ENCODE measurements at places on chromosomes 3 and 15.

- no peak for DNase-seq
Observed at GRCh38 chr15:93286446-93286845, 197.4 kb upstream of the RGMA start.

DNA sequence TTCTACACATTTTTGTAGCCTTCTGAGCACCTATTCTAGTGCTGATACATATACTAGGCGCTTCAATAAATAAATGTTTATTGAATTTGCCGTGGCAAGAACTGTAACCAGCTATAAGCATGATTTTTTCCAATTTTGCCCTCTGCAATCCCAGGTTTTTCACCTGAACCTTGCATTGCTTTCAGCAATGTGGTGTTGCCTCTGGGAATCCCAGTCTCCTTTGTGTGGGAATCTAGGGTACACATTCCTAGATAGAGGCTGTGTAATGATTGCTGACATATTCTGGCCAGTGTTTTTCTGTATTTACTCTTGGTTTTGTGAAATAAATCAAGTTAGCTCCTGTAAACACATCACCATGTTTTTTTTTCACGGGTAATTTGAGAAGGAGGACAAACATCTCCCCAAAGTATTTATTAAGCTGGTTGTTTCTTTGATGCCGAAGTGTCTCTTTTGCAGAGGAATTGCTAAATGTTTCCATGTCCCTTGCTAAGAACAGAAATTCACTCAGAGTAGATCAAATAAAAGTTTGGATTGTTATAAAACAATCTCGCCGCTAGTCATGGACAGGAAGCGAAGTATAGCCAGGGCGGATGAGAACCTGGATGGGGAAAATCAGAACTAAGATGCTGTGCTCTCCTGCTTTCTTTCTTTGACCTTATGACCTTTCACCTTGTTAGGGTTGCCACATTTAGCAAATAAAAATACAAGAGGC, 1.2 kb downstream of the CFAP91 start:
- DNase-seq, result no peak

DNA sequence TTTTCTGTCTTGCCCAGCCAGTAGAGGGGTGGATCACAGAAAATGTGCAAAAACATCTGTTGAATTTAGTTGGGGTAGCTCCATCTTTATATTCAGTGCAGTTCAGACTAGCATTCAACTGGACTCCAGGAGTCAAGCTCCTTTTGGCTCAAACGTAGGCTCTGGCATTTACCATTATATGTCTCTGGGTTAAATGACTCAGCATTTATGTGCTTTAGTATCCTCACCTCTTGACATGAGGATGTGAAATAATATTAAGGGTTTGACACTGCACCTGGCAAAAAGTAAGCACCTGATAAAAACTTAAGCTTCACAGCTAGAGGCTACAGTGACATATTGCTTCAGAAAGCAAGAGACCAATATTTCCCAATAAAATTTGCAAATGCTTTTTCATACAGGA, 14.8 kb downstream of the PRC1 start:
- no peak for DNase-seq

DNA sequence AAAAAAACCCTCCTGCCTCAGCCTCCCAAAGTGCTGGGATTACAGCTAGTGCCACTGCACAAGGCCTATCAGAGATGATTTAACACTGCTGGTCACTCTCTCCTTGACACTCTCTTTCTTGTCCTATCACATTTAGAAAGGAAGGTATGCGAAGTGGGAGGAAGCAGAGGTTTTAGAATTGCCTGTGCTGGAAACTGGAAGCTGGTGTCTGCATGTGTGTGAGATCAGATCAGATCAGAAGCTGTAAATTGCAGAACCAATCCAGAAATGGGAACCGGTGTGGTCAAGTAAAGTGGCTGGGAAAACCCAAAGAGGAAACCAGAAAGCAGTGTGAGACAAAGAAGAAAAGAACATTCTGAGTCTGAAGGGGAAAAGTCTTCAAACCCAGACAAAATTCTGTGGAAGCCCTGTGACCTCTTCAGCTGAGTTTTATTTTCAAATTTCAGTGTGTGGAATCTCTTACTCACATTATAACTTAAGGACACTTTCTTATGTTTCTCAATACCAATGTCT, 2.8 kb downstream of the EFHB start:
- DNase-seq, result peak; percentile 41

GRCh38 chr3:167973046-167973445, 122.7 kb downstream of the GOLIM4 start:
- no peak for DNase-seq

- no peak for DNase-seq
Observed at GRCh38 chr3:4398120-4398940, 68.7 kb downstream of the SUMF1 start.

- no peak for DNase-seq
Observed at GRCh38 chr3:175713268-175713667, 854.1 kb downstream of the NAALADL2 start.

DNA sequence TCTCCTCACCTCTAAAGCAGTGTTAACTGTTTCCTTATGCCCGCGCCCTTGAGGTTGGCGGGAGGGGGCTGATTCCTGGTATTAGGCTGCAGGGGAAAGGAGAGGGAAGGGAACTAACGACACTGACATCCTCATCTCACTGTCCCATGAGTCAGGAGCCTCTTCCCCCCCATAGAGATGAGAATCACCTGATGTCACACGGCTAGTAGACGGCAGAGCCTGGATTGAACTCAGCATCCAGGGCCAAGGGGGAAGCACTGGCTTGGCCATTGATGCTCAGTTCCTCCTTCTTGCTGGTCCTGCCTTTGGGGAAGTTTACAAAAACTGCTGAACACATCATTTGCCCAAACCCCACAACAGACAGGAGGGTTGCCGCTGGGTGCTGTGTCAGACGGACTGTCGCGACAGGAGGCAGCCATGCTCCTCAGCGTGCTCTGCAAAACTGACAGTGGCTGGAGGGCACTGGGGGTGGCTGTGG, 38.5 kb downstream of the IDH2 start:
- peak; percentile 60 for DNase-seq

GRCh38 chr15:43988900-43989299, 162.1 kb downstream of the WDR76 start:
- DNase-seq, result no peak

GRCh38 chr15:23422099-23422945, 24.7 kb downstream of the GOLGA6L2 start:
- DNase-seq, result no peak

DNA sequence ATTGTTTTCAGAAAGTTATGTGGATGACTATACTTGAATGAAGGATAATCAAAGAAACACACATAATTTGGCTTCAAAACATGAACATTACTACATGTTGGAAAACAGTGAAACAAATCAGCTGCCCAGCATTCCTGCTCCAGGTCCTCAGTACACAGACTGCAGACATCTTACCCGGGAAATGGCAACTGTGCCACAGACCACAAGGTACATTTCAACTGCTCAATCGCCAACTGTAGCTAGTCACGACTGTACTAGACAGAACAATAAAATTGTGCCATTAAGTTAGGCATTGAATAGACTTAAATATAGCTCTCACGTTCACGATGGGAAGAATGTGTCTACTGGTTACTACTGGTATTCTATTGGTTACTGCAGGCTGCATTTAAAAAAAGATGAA, 5.0 kb downstream of the NAA50 start:
- DNase-seq, result no peak

- DNase-seq, result no peak
Observed at GRCh38 chr15:98730860-98731711, 82.7 kb downstream of the IGF1R start.

GRCh38 chr3:139121513-139122220, 77.0 kb upstream of the PRR23C start:
- no peak for DNase-seq

- DNase-seq, result no peak
Observed at GRCh38 chr3:171213178-171213577, 186.7 kb upstream of the SLC2A2 start.

GRCh38 chr3:189563853-189564563, 67.2 kb upstream of the TP63 start:
- DNase-seq, result no peak

GRCh38 chr3:5226783-5227182, 39.3 kb downstream of the EDEM1 start:
- DNase-seq, result no peak

DNA sequence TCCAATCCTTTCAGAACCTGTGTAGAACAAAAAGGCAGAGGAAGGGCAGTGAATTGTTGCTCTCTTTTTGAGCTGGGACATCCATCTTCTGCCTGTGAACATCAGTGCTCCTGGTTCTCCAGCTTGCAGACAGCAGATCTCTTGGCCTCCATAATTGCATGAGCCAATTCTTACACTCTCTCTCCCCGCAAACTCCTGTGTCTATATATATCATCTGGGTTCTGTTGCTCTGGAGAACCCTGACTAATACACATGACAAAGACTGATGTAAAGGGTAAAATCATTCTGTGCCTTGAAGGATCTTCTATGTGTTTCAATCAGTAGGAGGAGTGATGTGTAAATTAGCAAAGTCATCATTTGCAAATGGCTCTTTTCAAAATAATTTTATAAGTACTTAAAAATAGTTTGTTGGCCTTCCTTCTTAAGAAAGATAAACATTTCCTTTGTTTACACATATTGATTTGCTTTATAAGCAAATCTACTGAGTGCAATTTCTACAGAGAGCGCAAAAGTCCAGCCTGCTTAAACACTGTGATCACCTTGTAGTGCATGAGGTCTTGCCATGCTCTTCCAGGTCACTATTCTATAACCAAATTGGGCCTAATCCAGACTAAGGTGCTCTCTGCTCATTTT, 154.9 kb upstream of the ANKRD28 start:
- no peak for DNase-seq

GRCh38 chr15:90188914-90189748, 12.0 kb upstream of the SEMA4B start:
- no peak for DNase-seq

GRCh38 chr3:143482106-143483088, 362.8 kb downstream of the CHST2 start:
- no peak for DNase-seq

DNA sequence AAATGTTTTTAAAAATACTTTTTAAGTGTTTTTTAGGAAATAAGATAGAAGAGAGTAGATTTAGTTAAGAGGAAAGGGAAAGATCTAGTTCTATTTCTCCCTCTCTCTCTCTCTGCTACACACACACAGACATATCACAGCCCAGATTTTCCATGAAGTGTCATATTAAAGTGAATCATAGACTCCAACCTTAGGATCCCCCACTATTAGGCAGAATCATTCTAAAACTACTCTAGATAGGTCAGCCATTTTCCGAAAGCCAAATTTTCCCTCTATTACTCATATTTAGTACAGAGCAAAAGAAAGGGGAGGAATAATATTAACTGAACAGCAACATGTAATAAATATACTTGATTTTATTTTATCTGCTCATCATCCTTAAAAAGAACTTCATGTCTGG, 45.1 kb upstream of the RSL24D1 start:
- DNase-seq, result no peak

DNA sequence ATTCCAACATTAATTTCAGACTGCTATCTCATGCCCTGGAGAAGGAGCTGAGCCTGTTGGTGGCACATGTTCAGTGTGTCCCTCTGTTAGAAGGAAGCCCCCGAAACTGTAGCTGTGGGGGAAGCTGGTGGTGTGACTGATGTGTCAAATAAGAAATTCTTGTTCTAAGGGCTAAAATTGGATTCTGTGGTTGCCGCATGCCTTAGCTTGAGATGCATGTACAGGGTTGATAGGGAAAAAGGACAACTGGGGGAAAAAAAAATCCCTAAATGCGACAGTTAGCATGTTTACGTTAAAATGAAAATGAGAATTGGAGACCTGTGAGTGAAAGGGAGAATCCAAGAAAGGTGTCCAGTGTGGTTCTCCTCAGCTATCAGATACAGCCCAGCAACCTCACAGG, 58.6 kb downstream of the MED12L start:
- DNase-seq, result no peak

GRCh38 chr3:24166515-24166914, 221.4 kb downstream of the NR1D2 start:
- DNase-seq, result no peak

- no peak for DNase-seq
Observed at GRCh38 chr3:127475975-127476705, 114.4 kb downstream of the TPRA1 start.

DNA sequence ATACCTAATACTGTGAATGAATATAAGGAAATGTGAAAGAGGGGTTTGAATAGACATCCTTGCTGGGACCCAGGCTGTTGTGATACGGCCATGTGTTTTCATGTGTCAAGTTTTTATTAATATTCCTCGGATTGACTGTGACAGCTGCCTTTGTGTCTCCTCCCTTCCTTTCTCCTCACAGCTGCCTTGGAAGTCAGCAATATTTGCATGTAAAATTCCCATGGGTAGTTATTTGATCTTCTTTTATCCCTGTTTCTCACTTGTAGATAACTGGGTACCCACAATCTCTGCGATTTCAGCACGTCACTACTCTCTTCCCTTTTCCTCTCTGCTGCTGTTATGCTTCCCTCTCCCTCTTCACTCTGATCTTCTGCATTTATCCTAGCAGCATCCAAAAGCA, 9.4 kb downstream of the GPR156 start:
- no peak for DNase-seq

DNA sequence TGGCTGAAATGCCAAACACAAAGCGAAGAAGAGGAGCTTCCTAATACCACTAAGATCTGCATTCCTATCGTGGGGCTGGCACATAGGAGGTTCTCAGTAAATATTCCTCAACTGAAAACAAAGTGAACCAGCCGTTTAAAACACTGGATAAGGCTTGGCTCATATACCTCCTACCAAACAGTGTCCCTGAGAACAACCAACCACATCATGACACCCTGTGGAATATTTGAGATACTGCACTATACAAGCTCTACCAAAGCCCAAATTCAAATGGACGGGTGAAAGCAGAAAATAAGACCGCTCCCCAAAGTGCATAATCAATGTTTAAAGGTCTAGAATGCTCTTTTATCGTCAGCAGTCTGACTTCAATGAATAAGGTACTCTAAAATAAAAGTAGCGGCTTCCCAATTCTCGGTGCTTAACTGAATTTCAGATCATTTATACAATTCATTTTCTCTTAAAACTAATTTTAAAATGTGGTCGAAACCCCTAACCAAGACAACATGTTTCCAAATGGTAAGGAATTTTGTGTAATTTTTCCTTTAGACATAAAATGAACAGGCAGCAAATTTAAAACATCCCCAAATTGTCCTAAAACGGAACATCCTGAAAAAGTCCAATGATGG, 425.8 kb downstream of the ERC2 start:
- DNase-seq, result no peak

- DNase-seq, result no peak
Observed at GRCh38 chr3:66620296-66620695, 119.5 kb upstream of the LRIG1 start.

GRCh38 chr3:57335283-57335938, 42.9 kb upstream of the ASB14 start:
- DNase-seq, result no peak

DNA sequence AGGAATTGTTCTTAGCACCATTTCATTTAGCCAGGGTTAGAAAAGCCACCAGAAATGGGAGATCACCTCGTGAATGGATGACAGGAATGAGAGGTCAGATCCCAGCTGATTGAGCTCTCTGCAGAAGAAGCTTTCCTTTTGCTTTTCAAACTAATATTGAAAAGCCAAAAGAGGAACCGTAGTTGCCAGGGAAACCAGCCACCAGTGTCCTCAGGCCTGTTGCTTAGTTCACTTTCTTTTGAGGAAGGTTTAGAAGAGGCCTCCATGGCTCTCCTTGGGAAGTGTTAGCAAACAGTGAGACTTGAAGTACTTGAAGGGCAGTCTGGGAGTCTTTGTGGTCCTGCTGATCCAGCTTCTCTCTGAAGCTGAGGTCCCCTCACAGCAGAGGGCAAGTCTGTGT, 7.4 kb upstream of the CCK start:
- DNase-seq, result no peak

- no peak for DNase-seq
Observed at GRCh38 chr3:46440531-46441294, 24.0 kb downstream of the LTF start.

- no peak for DNase-seq
Observed at GRCh38 chr3:89571707-89572106, 464.3 kb downstream of the EPHA3 start.

GRCh38 chr3:126364731-126365301, 7.6 kb upstream of the KLF15 start:
- DNase-seq, result no peak

Measured in KG1 (cell line).